ENCODE measurements at places on chromosomes 2 and 18. TPM values are rescaled to one million over a fixed set of nuclear protein-coding genes. Genes with fewer than 3 reads are reported as not detected.

TTR gene
- not detected for polyA plus RNA-seq

EVX2 gene
- polyA plus RNA-seq: not detected

BOK gene
- not detected for polyA plus RNA-seq

L3MBTL4 gene
- polyA plus RNA-seq: not detected

LIMS3 gene
- polyA plus RNA-seq: 5.1 TPM
